ENCODE measurements at places on chromosomes 2 and 18.

- DNase-seq: no peak
Measured at GRCh38 chr18:11872479-11873136, 21.4 kb downstream of the CHMP1B start.

- DNase-seq: no peak
Measured at GRCh38 chr2:72973137-72973535, 55.8 kb downstream of the EMX1 start.

DNA sequence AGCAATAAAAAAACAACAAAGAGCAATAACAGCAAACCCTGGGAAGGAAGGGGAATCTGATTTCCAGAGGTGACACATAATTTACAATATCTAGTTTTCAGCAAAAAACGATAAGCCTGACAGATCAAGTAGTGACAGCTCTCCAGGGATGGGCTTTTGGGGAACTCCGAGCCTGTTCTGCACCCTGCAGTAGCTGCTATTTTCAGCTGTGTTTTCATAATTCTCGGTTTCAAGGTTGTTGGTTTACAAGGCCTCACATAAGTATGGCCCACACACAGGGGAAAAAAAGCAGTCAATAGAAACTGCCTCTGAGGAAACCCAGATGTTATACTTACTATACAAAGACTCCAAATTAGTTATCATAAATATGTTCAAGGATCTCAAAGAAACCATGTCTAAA lies 67.7 kb upstream of the CTLA4 start:
- no peak for DNase-seq

DNA sequence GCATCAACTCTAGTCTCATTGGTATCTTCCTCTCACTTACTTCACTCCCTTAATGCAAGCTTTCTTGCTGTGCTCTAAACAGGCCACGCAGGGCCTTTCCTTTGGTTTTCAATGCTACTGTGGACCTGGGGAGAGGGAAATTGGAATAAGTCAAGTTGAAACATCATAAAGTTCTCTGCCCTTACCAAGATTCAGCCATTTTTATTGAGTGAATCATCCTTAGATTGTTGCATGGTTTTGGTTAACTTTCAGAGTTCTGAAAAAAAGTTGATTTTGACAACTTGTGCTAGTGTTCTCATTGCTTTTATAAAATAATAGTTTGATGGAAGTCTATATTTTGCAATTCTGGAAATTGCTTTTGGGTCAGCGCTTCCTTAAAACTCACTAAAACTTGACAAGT lies 852.8 kb upstream of the ACVR2A start:
- DNase-seq: no peak

DNA sequence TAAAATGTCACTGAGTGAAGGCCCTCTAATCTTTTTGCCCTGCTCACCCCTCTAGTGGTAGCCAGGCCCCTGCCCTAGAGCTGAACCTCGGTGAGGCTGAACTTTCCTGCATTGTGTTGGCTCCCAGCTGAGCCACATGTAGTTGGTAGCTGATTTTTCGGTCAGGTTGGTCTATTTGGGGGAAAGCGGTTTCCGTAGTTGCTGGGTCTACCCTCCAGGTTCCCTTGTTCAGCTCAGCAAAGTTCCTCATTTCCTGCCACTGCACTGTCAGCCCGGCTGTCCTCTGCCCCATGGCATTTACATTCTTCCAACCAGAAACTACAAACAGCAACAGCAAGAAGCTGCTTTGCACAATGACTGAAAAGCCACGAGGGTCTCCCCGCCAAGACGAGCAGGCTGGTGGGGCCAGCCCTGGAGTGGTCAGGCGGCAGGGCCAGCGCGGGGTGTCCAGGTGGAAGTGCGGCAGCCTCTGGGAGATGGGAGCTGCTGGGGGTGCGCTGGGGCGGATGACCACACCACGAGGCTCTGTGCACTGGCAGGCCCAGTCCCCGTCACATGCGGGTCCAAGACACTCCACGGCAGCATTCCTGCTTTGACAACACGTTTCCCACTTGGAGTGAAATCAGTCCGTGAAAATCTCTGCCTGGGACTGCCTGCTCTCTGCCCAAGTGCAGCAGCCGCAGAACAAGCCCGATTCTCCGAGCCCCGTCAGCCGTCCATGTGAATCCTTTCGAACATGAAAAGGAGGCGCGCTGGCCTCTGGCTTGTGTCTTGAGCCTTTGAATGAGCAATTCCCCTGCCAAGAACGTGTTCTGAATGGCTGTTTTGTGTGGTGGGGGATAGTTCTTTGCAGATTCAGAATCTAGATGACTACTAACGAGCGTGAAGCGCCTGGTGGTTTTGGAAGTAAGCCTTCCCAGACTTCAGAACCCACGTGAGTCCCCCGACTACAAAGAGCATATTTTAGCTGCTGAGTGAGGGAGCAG lies 159.4 kb downstream of the ASB1 start:
- DNase-seq: no peak

GRCh38 chr18:37447962-37448888 lies 117.4 kb downstream of the CELF4 start:
- no peak for DNase-seq

GRCh38 chr18:64027931-64028695 lies 58.2 kb downstream of the SERPINB8 start:
- DNase-seq: no peak

- DNase-seq: no peak
Measured at GRCh38 chr2:54867457-54867856, 144.0 kb downstream of the EML6 start.

DNA sequence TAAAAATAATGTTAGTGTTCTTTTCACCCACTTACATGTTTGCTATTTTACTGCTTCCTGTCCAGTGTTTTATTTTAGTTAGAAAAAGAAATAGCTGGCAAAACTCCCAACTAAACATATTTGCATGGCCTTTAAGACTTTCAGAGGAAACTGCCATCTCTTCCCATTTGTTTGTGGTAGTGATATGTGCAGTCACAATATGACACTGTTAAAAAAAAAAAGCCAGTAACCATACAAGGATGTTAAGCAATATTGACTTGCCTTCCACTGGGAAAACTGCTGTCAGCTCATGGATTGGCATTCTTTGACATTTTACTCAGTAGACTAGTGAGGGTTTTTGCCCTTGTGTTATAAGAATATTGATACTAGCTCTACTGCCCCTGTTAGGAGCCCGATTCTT lies 29.1 kb downstream of the XIRP2 start:
- DNase-seq: no peak

GRCh38 chr2:169895294-169895985 lies 68.2 kb downstream of the UBR3 start:
- no peak for DNase-seq

DNA sequence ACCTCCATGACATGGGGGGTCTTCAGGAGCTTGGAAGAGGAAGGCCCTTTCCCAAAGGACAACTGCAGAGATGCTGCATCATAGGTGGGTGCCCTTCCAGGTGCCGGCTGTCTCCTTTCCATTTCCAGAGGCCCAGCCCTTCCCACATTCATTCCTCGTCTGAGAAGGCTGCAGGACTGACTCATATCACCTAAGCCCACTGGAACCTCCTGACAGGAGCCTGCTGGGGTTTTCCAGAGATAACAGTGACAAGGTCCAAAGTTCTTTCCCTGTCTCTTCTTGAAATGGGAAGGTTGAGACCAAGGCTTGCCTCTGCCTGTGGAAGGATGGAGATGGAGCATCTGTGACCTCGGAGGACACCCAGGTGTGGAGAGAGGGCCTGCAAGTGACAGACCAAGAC lies 3.6 kb upstream of the PRSS56 start:
- DNase-seq: no peak

GRCh38 chr2:12044857-12045256 lies 298.4 kb downstream of the LPIN1 start:
- peak; percentile 51 for DNase-seq

GRCh38 chr2:185208261-185208660 lies 530.3 kb upstream of the FSIP2 start:
- DNase-seq: no peak

DNA sequence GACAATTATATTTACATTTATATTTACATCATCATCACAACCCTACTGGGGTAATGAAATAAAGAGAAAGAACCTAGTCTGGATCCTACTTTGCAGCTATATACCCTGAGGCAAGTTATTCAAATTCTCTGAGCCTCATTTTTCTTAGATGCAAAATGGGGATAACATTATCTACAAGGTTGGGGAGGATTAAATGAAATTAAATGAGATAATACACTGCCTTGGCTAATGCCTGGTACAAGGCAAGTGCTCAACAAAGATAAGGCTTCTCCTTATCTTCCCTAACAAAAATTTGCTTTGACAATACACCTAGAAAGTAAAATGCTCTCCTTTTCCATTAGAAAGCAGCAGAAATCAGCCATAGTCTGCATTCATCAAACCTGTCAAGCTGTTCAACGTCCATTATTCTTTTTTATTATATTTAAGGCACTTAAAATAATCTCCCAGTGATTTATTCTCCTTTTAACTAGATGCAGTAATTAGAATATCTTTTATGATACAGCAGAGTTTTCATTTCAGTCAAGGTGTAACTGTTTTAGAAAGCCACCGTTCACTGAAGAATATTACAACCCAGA lies 44.8 kb downstream of the TCF4 start:
- no peak for DNase-seq

DNA sequence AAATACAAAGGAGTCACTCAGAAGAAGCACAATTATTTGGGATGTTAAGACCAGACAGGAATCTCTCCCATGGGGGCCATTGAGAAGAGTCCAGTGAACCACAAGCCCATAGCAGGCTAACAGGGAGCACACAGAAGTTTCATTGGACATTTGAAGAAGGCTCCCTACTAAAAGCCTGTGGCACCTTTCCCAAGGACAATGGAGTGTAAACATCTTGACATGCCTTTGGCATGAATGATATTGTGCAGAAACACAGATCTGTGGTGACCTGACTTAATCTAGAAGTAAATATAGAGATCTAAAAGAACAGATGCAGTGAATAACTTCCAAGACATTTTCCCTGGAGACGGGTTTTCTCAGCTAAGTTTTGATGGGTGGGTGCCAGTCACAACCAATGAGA lies 221.5 kb downstream of the EPHA4 start:
- no peak for DNase-seq

DNA sequence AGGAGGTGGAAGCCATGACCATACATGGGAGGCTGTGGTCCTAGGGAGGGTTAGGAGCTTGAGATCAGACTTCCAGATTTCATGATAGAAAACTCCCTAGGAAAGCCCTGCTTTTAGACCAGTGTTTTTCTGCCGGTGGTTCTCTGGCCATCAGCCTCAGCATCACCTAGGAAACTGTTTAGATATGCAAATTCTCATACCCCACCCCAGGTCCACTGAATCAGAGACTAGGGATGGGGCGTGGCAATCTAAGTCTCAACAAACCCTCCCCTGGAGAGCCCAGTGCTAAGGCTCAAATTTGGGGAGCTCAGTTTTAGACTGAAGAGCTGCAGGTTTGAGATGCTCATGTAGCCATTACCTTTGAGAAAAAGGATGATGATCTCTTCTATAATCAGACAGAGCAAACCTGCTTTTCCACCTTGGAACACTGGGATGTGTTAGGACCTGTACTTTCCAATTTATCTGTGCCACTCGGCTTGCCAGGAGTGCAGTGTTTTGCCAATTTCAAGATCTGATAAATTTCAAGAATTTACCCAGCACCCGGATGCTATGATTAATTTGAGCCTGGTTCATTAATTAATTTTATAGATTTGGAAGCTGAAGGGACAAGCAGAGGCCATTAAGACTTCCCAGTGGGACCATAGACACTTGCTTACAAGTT lies 31.5 kb upstream of the LYPD6B start:
- no peak for DNase-seq

DNA sequence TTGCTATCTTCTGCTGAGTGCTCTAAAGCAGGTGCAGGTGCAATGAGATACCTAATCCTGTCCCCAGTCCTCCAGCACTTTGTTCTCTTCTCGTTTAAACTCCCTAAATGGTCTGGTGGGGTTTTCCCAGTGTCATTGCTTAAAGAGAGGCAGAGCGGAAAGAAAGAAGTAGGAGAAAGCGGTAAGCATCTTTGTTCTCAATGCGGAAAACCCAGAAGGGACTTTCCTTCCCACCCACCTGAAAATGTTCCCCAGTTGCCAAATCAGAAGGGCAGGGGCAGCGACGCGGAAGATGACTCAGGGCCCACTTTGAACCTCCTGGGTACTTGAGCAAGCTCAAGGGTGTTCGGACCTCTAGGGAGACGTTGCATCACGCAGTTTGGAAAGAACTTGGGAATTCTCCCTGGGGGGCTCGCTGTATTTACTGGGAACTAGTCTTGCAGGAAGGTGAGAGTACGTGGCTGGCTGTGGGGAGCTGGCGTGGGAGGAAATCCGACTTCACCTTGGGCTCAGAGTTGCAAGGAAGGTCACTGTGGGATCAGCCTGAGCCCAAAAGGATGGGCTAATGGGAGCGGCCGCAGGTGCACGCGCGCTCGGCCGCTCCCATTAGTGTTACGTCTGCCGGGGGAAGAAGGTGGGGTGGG lies 589 bp upstream of the SGPP2 start:
- DNase-seq: no peak

DNA sequence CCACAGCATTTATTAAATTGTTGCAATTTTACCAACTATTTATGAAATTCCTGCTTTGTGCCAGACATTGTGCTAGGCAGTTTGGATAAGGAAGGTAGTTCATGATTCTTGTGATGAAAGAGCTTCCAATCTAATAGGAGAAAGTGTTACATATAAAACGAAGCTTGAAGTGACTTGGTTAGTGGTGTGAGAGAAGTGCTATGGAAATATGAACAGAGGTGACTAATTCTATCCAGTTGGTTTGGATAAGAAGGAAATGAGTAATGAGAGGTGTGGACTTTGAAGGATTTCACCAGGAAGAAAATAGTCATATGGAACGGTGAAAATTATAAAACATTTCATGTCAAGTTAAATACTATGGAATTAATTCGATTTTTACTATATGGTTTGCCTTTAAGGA lies 48.6 kb downstream of the EML6 start:
- no peak for DNase-seq

DNA sequence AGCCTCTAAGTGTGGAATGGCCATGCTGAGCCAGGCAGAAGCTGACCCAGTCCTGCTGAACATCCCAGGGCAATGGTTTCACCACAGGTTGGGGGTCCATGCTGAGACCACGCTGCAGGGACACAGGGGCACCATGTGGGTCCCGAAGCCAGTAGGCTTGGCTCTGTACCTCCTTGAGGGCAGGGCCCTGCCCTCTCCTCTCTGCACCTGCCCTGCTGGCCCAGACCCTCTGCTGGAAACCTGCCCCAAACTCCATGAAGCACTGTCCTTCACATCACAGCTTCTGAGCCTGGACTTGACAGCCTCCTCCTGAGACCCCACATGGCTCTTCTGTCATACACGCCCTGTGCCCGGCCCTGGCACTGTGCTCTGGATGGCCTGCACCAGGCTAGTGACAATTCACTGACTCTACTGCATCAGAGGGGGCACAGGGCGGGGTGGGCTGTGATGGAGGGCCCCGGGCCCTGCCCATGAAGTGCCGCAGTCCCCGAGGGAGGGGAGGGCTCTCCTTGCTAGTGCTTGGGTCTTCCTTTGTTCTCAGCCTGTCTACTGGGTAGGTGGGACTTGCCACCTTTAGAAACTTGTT lies 24.7 kb downstream of the HS6ST1 start:
- DNase-seq: no peak

DNA sequence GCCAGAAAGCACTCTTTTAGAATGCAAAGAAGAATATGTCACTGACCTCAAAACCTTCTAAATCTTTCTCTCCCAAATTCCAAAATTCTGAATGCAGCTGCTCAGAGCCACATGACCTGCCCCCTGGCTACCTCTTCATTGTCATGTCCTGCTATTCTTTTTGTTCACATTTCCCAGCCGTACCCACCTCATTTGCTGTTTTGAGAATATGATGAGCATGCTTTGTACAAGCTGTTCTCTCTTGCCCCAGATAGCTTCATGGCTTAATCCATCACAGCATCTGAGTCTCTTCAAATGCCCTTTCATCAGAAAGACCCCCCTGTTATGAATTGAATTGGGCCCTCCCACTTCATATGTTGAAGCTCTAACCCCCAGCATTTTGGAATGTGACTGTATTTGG lies 214.3 kb downstream of the KCNS3 start:
- no peak for DNase-seq

GRCh38 chr2:60759654-60760053 lies 3.6 kb downstream of the PAPOLG start:
- DNase-seq: no peak
